H1 (cell line): ENCODE measurements at places on chromosomes 7 and 10. TPM values are rescaled to one million over a fixed set of nuclear protein-coding genes. Genes with fewer than 3 reads are reported as not detected.

DNA sequence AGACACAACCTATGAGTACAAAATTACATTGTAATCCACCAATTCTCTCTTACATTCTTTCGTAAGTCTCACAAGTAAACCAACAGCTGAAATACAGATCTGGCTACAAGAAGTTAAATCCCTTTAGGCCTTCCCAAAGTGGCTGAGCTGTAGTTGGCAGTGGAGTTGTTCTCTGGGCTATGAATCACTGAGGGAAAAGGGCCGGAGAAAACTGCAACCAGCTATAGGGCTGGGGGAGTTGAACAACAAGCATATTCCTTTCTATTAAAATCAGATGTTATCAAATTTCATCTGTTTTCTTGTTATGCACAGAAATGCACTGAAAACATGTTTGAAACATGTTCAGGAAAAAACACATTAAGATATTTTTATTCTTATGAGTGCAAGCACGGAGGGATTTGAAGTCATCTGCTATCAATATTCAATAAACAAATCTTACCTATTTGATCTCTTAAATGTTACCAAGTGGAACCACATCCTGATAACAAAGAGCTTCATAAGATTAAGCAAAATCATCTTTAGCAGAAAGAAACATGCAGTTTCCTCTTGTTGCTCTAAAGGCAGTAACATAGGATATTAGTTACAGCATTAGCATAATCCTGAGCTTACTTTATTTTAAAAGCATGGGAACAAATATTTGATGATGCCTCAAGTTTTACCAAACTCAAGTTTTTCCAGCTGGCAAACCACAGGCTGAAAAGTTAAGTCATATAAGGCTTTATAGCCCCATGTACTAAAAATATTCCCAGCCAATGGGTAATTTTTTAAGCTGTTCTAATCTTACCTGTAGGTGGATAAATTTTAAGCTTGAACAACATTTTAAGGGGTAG lies 212.7 kb downstream of the TAX1BP1 start:
- DNase-seq, result no peak
- no peaks in the 10 kb centered on the region for H3K4me1 ChIP-seq
- no peak overlapping the region for H3K27ac ChIP-seq
- no peaks in the 10 kb centered on the region for H3K36me3 ChIP-seq

Gene TMEM184A
- total RNA-seq, result 1.5 and 1.8 TPM in 2 replicates

DNA sequence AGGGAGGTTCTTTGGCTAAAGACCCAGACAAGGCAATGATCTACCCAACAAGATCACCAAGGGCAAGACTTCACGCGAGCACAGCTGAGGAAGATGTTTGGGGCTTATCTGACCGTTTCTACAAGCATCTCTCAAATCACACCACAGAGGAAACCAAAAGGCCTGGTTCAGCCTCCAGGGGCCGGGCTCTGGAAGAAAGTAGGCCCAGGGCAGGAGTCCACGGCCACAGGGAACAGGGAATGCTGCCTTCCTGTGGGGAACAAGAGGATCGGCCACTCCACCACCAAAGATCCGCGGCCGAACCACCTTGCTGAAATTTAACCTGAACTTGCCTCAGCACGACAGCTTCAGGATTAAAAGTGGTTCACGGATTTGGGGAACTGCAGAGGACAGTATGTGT lies 332.5 kb downstream of the PTPRN2 start:
- H3K27ac ChIP-seq, result no peak overlapping the region
- H3K27me3 ChIP-seq, result no peaks in the 10 kb centered on the region
- DNase-seq, result no peak
- no peak overlapping the region for H3K4me3 ChIP-seq

Gene TBC1D12
- total RNA-seq, result 3.2 and 3.6 TPM in 2 replicates

DNA sequence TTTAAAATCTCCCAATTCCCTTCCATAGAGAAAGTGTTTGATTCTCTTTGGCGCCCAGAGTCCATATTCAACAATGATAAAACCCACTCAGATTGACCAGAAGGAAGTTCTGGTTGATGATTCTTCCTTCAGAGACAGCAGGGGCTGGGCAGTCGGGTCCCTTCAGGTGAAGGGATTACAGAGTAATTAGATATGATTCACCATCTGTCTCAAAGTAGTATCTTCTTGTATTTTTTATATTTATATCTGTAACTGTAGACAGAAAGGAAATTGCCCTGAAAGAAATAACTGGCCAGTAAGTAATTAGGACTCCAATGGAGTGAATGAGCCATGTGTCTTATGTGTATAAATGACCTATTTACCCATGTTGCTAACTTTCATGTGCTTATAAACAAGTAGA lies 156.0 kb downstream of the PLCE1 start:
- H3K4me1 ChIP-seq, result no peaks in the 10 kb centered on the region
- no peaks in the 10 kb centered on the region for H3K36me3 ChIP-seq
- no peak overlapping the region for H3K27ac ChIP-seq
- H3K27me3 ChIP-seq, result no peaks in the 10 kb centered on the region
